Heart left ventricle (tissue), 16 donors: ENCODE measurements at places on chromosomes 6 and 20. TPM values are rescaled to one million over a fixed set of nuclear protein-coding genes. Genes with fewer than 3 reads are reported as not detected.

The FOXF2 gene
- 0.15 TPM for polyA plus RNA-seq

GRCh38 chr20:41249411-41250281 lies 67.9 kb downstream of the ZHX3 start:
- peak; percentile 45 for DNase-seq

DNA sequence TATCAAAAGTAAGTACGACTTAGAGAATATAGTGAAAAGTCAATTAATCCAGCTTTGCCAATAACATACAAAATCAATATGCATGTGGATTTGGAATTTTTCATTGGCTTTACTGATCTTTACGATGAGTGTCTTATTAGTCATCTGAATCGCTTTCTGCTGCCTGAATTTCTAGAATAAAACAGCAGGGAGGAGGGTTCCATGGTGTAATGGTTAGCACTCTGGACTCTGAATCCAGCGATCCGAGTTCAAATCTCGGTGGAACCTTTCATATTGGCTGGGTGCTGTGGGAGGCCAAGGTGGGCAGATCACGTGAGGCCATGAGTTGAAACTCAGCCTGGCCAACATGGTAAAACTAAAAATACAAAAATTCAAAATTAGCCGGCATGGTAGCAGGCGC lies 448.8 kb downstream of the RNF144B start:
- no peak for DNase-seq

DNA sequence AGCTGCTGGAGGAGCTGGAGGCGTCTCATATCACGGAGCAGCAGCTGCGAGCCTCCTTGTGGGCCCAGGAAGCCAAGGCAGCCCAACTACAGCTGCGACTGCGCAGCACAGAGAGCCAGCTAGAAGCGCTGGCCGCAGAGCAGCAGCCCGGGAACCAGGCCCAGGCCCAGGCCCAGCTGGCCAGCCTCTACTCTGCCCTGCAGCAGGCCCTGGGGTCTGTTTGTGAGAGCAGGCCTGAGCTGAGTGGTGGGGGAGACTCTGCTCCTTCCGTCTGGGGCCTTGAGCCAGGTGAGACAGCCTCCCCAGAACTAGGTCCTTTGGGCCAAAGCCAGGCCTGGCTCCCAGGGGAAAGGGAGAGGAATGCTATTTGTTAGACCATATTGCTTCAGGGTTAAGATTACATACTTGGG lies 31.7 kb downstream of the C20orf173 start:
- peak; percentile 73 for DNase-seq

GRCh38 chr20:51036827-51037531 lies 14.1 kb upstream of the KCNG1 start:
- no peak for DNase-seq

- no peak for DNase-seq
Measured at GRCh38 chr20:35179292-35180212, 7.7 kb downstream of the PROCR start.

- no peak for DNase-seq
Measured at GRCh38 chr6:122758927-122759334, 20.6 kb upstream of the FABP7 start.

DNA sequence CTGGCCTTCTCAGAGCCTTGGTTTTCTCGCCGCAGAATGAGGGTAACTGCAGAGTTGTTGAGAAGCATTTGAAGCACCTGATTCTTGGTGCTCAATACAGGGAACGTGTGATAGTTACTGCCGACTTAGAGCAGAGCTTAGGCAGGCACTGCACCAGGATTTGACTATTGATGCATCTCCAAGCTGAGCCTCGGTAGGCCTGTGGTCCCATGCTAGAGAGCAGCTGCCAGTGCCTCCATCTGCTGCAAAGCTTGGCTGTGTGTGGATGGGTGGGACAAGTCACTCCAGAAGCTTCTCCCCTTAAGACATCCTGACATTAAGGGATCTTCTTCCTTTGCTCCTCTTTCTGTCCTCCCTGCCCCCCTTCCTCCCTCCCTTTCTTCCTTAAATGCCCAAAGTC lies 40.9 kb downstream of the FAM209B start:
- DNase-seq, result no peak

DNA sequence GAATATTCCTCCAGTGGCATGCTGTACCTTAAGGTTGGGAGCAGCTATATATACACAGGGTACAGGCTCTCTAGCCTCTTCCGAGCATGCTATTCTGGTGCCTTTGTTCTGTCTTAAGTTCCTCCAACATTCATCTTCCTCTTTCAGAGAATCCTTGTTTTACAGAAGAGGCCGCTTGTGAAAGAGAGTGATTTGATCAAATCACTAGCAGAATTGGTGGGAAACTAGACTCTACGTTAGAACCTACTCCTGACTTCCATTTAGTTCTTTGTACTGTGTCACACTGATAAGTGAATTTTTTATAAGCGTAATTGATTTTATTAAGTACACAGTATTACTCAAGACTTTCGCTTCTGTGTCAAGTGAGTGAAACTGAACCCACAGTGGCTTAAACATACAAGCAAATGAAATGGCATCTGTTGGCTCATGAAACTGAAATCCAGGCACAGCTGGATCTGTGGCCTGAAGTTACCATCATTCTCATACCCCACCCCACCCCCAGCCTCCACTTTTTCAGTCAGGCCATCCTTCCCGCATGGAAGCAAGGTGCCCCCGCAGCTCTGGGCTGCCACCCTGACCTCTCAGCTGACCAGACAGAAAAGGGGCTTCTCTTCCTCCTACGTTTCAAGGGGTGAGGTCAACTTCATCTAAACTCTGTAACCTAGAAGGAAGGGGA lies 102.3 kb downstream of the RPP40 start:
- DNase-seq, result no peak

GRCh38 chr20:43244647-43245046 lies 54.9 kb upstream of the PTPRT start:
- no peak for DNase-seq

DNA sequence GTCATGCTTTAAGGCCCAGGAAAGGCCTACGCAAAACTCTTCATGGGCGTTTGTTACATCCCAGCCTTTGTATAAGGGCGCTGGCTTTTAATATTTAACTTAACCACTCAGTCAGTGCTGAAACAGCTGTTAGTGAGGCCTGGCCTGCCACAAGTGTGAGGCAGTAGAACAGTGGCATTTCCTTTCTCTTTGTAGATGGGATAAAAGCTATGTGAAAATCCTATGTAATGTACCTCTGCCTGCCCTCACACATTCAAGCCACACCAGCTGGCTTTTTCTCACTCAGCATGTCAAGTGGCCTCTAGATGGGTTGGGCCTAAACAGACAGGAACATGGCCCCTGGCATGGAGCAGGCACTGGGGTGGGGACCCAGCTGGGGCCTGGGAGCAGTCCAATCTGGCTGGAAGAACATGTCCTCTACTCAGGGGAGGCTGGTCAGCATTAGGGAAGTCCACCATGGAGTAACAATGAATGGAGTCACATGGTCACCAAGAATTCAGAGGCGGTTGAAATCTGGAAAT lies 20.7 kb downstream of the CGA start:
- no peak for DNase-seq

DNA sequence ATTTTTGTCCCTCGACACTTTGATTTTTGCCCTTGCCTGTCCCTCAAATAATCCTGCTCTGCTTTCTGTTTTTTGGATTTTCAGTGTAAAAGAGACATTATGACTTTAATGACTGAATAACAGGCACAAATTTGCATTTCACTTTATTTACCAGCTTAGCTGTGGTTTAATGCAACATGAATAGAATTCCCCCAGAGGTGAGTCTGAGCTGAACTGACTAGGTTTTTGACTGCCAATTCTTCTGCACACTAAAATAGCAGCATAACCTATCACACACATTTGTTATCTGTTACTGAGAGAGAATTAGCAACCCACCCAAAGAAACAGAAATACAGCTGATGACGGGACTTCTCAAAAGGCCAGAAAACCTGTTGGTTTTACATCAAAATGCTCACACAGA lies 3.9 kb upstream of the RBM24 start:
- no peak for DNase-seq

DNA sequence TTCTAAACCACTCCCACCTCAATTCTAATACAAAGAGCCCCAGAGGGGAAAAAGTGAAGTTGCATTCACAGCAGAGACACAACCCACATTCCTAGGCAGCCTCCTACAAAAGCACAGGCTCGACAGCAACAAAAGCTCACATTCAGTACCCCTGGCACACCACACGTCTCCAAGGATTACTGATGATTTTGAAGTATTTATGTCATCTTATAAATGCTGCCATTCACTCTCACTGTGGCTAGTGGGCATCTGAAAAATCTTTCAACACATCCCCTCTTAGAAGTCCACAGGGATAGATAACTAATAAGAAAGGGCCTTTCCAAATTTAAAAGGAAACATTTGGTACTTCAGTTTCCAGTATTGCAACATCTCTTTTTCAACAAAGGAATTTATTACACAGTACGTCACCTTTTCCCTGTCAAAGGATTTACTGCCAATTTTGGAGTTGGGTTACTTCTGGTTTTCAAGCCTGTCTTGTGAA lies 146.7 kb downstream of the TASP1 start:
- DNase-seq, result peak; percentile 23

GRCh38 chr6:83860359-83860755 lies 868 bp downstream of the CYB5R4 start:
- no peak for DNase-seq

- DNase-seq, result no peak
Measured at GRCh38 chr6:30889921-30890645, 5.8 kb downstream of the DDR1 start.

GRCh38 chr6:157530126-157530525 lies 149.1 kb downstream of the ZDHHC14 start:
- DNase-seq, result no peak

GRCh38 chr6:90209527-90209926 lies 87.1 kb downstream of the BACH2 start:
- DNase-seq, result no peak

The SLC26A8 gene
- not detected for polyA plus RNA-seq

The CSE1L gene
- 59.0 TPM for polyA plus RNA-seq

GRCh38 chr20:63850689-63851547 lies 10.4 kb upstream of the ABHD16B start:
- DNase-seq, result no peak

GRCh38 chr20:9359561-9360308 lies 154.7 kb upstream of the LAMP5 start:
- DNase-seq, result peak; percentile 35

The TIAM2 gene
- polyA plus RNA-seq, result 4.6 TPM

The HLA-DMB gene
- 3.7 TPM for polyA plus RNA-seq

- peak; percentile 29 for DNase-seq
Measured at GRCh38 chr6:150373260-150373701, 4.5 kb downstream of the IYD start.

The HSF2 gene
- 13.1 TPM for polyA plus RNA-seq

DNA sequence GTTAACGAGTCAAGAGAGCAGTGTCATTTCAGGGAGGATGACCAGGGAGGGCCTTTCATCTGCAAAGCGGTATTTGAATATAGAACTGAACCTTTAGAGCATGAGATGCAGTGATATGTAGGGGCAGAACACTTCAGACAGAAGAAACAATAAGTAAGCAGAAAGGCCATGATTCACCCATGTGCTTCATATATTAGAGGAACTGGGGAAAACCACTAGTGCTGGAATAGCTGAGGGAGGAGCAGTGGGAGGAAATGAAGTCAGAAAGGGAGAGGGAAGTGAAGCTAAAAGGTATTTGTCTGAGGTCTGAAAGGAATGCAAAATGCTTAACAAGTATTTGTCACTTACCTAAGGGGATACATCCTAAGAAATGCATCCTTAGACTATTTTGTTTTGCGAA lies 391.2 kb downstream of the ADGRB3 start:
- no peak for DNase-seq

The TOMM6 gene
- 277 TPM for polyA plus RNA-seq

DNA sequence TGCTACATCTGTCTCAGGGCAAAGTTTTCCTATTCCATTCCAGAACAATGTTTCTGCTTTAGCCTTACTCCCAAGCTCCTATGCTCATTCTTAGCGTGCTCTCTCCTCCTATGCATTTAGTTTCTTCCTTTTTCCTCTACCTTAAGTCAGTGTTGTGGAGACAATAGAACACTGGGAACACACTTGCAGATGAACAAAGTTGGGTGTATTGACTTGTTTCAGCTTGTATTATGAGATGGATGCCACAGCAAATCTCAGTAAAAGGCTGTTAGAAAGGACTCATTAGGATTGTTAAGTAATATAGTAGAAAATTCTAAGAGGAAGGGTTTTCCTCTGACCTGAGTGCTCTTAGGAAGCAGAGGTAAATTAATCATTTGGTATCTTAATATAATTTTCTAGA lies 48.4 kb downstream of the BMP5 start:
- DNase-seq, result no peak

DNA sequence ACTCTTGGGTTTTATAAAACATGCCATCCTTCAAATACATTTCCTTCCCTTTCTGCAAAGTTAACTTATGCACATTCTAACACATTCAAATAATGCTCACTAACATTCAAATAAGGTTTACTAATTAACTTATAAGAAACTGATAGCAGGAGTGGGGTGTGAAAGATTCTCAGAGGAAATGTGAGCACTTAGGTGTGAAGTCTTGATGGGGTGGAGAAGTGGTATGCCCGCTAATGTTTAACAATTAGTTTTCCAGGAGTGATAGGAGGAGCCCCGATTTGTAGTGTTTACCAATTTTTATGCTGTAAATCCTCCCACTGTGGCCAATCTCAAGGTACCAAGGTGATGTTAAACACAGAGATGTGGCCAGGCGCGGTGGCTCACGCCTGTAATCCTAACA lies 18.3 kb upstream of the DSN1 start:
- no peak for DNase-seq

The HSD17B8 gene
- polyA plus RNA-seq, result 16.7 TPM

The RNASET2 gene
- polyA plus RNA-seq, result 18.3 TPM

- peak; percentile 50 for DNase-seq
Measured at GRCh38 chr6:136059308-136059707, 190.8 kb downstream of the MTFR2 start.

The TRIM31 gene
- not detected for polyA plus RNA-seq

The CSNK2B gene
- 124 TPM for polyA plus RNA-seq
